MCF 10A (cell line): ENCODE measurements at places on chromosomes 3 and 15.
A peak's percentile ranks its signal among the peaks of the same experiment; 100 is the strongest.

- no peak for DNase-seq
Observed at GRCh38 chr3:187044206-187044605, 95.1 kb downstream of the RPL39L start.

DNA sequence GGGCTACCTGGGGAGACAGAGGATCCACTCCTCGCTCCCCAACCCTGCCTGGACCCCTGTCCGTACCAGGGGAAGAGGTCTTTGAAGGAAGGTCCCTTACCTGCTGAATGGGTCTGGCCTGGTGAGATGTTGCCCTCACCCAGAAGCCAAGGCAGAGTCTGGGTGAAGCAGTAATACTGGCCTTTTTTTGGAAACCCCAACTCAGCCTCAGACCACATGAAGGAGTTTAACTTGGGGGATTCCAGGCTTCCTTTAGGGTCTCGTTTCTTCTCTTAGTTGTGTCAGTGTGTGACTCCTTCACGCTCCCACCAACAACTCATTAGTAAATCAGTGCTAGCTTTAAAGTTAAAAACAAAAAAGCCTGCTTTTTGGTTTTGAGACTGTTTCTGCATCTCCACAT is 45.6 kb downstream of the RTP1 start:
- no peak for DNase-seq

DNA sequence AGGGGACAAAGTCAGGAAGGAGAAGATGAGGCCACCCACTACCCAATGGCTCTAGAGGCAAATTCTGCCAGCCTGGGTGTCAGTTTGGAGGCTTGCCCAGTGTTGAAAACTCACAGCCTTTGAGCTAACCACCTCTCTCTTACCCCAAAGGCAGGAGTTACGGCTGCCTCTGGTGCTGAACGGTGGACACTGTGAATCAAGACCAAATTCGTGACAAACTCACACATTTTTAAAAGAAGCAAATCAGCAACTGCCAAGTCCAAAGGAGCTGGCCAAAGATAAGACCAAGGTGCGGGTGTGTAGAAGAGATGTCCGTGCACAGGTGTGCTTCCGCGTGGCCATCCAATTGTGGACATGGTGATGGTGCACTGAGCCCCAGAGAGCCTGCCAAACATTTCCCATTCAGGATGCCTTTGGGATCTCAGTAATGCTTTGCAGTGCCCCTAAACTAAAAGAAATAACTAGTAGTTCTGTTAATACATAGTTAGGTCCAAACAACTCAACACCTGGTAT is 74.6 kb downstream of the FAM174B start:
- DNase-seq, result no peak

DNA sequence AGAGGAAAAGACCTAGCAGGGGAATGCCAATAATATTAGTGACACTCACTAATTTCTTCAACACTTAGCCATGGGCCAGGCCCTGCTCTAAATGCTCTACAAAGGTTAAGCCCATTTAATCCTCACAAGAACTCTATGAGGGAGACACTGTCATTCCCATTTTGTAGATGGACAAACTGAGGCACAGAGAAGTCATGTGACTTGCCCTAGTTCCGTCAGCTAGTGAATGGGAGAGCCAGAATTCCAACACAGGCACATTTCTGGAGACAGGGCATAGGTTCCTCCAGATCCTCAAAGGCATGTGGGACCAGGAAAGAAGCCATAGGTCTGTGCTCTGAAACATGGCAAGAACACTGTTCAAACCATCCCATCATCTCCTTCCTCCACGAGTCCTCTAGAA is 31.5 kb downstream of the LOXL1 start:
- DNase-seq, result no peak

- no peak for DNase-seq
Observed at GRCh38 chr3:49898991-49899390, 4.7 kb downstream of the MST1R start.

DNA sequence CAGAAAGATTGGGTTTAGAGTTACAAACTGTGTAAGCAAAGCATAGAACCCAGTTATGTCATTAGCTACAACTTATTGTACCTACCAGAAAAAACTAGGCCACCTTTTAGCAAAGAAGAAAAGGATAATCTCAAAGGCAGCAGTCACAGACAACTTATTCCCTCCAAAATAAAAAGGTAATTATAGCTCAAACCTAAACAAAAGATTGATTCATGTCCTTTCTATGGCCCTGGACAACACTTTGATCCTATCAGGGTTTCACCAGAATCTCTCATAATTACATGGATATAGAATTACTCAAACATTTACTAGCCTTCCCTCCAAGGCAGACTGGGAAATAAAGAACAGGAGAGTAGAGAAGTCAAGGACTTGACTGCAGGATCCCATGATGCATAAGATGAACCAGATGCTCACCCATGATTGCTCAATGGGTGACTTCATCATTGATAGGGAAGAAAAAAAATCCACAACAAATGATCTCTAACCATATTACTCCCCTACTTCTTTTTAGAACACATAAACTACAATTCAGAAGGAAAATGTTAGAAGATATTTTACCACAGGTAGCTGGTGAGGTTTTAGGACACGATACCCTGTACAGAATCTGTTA is 17.4 kb downstream of the DET1 start:
- no peak for DNase-seq

GRCh38 chr3:197456261-197457091 is 99.3 kb downstream of the BDH1 start:
- DNase-seq, result peak; percentile 85

DNA sequence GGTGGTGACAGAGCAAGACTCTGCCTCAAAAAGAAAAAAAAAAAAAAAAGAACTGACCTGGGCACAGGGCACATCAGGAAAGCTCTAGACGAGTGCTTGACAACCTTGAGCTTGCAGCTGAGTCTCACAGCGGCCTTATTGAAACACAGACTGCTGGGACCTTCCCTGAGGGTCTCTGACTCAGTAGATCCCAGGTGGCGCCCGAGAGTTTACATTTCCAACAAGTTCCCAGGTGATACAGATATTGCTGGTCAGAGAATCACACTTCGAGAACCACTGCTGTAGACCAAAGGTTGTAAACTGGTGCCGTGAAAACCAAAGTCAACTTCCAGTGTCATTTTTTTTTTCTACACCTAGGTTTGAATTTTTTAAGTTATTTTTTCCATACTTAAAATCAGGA is 573.2 kb upstream of the MDFIC2 start:
- no peak for DNase-seq

DNA sequence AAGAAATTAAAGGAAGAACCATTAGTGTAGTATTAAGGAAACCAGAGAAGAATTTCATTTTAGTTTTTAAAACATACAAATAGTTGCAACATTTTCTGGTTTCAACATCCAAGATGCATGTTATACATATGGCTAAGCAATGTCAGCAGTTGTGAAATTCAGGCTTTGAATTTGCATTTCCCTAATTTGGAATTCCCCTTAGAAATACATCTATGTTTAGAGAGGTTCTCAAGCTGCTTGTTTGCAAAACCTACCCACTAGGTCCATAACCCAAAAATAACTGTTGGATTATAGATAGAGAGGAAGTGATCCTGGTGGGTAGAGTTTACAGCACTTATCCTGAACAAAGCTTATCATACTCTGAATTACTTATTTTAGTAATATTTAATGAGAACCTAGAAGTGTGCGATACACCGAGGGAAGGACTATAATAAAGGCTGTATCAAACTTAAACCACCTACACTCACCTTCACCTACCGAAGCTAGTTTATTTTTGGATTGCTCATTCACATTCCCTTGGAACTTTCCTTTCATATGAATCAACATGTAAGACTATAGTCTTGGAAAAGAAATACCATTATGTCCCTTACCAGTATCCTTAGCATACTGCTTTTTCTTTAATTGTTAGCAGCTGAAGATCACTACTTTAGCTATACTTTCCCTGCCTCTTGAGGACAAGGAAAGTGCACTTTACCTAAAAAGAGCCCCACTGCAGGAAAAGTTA is 60.6 kb downstream of the CHAC1 start:
- DNase-seq, result peak; percentile 67

DNA sequence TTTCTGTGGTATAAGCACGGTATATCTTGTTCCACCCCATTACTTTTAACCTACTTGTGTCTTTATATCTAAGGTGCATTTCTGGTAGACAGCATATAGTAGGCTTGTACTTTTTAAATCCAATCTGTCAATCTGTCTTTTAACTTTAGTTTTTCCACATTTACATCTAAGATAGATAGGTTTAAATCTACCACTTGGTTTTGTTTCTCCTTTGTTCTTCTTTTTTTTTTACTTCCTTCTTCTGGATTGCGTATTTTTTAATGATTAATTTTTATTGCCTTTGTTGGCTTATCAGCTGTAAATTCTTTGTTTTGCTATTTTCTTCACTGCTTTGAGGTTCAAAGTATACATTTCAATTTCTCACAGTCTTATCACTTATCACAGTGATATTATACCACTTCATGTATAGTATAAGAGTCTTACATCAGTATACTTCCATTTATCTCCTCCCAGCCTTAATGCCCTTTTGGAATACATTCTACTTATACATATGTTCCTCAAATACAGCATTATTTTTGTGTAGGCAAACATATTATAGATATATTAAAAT is 31.0 kb downstream of the IQCB1 start:
- no peak for DNase-seq

DNA sequence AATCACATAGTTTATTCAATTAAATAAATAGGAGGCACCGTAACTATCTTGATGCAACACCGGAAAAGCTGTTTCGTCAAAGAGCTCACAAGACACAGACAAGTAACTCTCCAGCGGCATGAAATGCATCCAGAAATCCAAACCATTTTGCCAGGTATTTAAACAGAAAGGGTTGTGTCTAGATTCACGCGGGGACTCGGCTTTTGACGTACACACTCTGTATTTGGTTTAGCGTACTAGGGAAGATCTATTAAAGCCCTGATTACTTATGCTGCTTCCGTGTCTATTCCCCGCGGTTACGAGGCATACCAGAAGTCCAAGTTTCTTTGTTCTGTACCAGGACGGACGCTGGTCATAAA is 718 bp downstream of the BNIP2 start:
- DNase-seq, result peak; percentile 62

- DNase-seq, result no peak
Observed at GRCh38 chr3:159798951-159799350, 189.7 kb upstream of the IL12A start.

- no peak for DNase-seq
Observed at GRCh38 chr15:31954374-31955172, 75.7 kb upstream of the CHRNA7 start.

DNA sequence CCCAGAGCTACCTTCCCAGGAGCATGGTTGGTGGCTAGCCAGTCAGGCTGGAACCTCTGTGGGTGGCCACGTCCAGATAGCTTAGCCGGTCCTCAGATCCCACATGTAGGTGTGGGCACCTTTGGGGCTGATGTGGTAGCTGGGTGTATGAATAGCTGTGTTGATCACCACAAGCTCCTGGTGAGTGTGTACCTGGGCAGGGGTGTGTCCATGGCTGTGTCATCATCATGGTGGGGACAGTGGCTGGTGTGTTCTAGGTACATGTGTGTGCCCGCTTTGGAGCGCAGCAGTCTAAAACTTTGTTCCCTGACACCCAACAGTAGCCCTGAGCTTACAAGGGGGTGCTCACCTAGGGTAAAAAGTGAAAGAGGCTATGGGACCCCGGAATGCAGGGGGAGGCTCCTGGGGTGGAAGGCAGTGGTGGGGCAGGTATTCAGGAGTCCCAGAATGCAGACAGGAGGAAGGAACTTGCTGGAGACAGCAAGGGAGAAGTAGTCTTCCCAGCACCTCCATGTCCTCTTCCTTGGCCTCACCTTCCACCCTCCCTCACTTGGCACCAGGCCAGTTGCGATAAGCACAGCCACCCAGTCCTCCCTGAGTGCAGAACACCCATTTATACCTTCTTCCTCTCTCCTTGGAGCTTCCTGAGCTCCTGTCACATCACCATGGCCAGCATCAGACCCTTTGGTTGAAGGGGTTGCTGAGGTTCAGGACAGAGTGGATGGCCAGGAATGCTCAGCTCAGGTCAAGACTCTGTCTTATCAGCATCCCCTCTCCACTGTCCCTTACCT is 1.2 kb downstream of the CISH start:
- peak; percentile 23 for DNase-seq

GRCh38 chr3:46663591-46664135 is 29.8 kb downstream of the ALS2CL start:
- DNase-seq, result peak; percentile 30

- no peak for DNase-seq
Observed at GRCh38 chr3:117263270-117263669, 553.7 kb downstream of the TUSC7 start.
